ENCODE measurements at places on chromosomes 6 and 20.

DNA sequence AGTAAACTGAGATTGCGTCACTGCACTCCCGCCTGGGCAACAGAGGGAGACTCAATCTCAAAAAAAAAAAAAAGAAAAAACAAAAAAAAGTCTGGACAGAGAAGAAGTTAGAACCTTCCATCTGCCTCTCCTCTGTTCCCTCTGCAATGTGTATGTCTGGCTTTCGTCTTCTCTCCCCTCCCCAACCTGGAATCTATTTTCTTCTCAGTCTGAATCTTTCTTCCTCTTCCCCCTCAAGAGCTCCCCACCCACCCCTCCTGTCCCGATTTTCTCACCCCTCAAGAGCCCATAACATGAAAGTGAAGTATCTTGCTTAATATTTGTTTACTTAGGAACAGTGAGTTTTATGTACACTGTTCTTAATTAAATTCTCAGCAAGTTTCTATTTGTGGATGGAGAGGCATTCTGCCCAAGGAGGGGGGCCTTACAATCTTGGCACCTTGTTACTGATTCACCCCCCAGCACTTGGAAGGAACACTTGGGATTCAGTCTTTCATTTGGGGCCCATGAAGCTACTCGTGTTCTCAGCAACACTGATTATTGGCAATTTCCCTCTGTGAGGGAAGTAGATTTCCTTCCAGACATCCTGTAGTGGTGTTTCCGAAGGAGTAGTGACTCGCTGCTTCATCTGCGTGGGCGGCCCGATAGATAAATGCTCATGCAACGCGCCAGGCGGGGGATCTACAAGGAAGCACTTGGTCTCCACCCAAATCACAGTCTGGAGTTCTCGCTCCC lies 69.3 kb upstream of the SRSF6 start:
- no peak for DNase-seq

- no peak for DNase-seq
Measured at GRCh38 chr6:138428944-138429598, 25.0 kb downstream of the HEBP2 start.

DNA sequence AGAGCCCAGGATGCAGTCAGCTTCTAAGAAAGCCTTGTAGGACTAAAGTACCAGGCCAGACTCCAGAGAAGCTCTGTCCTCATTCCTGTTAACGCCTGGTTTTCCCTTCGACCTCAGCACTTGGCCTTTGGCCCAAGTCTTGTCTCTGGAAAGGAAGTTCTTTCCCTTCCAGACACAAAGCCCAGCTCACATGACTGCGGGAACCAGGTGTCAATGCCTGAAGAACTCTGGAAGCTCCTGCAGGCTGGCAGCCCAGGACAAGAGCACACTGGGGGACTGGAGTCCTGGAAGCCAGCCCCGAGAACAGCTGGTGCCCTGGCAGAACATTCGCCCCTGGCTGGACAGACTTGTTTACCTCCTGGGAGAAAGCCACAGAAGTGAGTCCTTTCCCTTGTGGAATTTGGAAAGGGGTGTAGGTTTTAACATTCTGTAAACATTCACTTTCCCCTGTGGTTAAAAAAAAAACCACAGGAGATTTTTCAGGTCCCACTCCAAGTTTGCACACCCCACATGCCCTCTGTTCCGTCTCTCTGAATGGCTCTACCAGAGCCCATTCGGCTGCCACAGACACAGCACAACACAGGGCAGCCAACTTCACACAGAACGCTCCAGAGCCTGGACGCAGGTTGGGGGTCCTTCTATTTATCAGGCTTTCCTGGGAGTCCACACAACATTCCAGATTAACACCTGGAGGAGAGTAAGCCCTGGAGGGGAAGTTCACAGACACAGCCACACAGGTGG lies 18.1 kb downstream of the ACSS1 start:
- DNase-seq, result no peak

DNA sequence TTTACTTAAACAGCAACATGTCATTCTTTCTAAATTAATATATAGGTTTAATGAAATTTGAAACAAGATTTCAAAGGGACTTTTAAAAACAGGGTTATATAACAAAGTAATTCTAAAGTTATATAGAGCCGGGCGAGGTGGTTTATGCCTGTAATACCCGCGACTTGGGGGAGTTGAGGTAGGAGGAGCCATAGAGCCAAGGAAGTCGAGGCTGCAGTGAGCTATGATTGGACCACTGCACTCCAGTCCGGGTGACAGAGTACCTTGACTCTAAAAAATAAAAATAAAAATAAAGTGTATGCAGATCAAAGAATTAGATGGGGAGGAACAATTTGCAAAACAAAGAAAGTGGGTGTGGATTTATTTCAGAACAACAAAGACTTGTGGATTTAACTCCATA lies 151.1 kb upstream of the GLP1R start:
- no peak for DNase-seq

GRCh38 chr20:47421076-47421475 lies 64.6 kb upstream of the ZMYND8 start:
- no peak for DNase-seq

- no peak for DNase-seq
Measured at GRCh38 chr6:105001906-105002305, 45.0 kb downstream of the LIN28B start.

GRCh38 chr6:163589387-163589786 lies 174.9 kb downstream of the QKI start:
- DNase-seq, result no peak

DNA sequence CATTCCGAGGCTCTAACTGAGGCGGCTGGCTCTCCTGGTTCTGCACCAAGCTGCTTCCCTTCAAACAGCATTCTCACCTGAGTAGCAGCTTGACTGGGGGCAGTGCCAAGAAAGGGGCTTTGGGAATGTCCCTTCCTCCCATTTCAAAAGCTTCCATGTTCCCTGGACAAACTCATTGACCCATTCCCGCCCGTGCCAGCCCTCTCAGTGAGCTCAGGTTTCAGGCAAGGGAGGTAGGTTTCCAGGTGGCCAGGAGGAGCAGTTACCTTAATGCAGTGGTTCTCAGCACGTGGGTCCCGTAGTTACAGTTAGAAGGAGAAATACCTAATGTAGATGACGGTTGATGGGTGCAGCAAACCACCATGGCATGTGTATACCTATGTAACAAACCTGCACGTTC lies 135.2 kb downstream of the ELOVL4 start:
- DNase-seq, result no peak

DNA sequence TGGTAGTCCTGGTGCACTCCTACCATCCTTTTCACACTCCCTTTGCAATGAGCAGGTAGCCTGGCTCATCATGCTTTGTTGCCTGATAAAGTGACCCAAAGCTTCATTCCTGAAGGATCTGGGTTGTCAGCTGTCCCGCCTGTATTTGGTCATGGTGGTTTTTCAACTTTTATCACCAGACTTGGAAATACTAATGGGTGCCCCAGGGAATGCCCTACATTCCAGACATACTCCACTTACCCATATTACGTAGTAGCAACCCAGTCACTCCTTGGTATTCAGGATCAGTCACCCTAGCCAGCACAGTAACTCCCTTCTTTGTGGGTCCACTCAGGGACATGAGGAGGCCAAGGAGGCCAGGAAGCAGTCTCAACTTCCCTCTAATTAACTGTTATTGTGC lies 199.2 kb downstream of the MAFB start:
- no peak for DNase-seq

- no peak for DNase-seq
Measured at GRCh38 chr6:116200619-116201249, 53.1 kb downstream of the TSPYL4 start.

- no peak for DNase-seq
Measured at GRCh38 chr6:53492860-53493634, 51.9 kb downstream of the GCLC start.

- DNase-seq, result no peak
Measured at GRCh38 chr6:97548354-97548753, 265.3 kb upstream of the MMS22L start.

DNA sequence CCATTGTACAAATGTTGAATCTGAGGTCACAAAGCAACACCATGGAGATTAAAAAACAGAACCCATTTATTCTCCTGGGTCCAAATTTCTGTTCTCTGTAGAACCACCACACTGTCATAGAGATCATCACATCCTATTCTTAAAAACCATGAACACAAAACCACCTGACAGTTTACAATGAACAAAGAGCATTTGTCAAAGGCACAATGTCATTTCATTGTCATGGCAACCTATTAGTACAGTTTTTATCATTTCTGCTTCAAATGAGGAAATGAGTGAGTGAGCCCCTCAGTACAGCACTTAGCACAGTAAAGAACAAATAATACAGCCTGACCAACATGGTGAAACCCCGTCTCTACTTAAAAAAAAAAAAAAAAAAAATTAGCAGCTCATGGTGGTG lies 23.1 kb upstream of the LAMP5 start:
- no peak for DNase-seq

- DNase-seq, result no peak
Measured at GRCh38 chr6:168574699-168575195, 133.8 kb downstream of the SMOC2 start.

DNA sequence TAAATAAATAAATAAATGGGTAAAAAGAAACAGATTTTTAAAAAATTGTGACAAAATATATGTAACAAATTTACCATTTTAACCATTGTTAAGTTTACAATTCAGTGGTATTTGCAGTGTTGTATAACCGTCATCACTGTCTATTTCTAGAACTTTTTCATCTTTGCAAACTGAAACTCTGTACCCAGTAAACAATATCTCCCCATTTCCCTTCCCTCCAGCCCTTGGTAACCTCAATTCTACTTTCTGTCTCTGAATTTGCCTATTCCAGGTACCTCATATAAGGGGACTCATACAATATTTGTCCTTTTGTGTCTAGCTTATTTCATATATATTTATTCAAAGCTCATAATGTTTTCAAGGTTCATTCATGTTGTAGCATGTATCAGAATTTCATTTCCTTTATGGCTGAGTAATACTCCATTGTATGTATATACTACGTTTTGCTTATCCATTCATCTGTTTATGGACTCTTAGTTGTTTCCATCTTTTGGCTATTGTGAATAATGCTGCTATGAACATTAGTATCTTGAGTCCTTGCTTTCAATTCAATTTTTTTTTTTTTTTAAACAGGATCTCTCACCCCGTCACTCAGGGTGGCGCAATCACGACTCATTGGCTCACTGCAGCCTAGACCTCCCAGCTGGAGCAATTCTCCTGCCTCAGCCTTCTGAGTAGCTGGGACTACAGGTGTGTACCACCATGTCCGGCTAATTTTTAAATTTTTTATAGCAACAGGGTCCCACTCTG lies 8.9 kb downstream of the MANBAL start:
- DNase-seq, result no peak

DNA sequence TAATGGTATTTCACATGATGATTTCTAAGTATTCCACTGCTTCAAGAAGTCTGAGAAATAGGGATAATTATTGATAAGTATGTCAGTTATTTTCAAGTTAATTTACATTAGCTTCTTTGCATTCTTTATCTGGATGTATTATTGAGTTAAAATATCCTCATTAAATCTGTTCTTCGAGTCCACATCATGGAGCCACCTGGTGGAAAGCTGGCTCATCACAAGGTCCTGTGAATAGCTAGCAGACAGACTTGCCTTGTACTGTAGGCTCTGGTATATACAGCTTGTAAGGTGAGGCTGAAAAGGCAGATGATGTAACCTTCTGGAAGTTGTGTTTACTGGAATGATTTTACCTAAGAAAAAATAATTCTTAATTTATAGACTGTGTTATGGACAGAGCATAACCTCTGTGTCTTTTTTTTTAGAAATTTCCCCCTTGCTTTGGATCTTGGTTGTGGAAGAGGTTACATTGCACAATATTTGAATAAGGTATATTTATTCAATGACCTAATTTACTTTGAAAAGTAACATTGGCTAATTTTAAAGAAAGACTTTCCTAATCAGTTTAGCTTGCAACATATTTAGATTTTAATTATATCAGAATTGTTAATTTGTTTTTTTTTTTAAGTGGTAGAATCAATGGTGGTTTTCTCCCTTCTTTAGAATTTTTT lies 3.5 kb downstream of the NDUFAF5 start:
- DNase-seq, result no peak

GRCh38 chr6:25769983-25770382 lies 15.4 kb downstream of the SLC17A4 start:
- no peak for DNase-seq

DNA sequence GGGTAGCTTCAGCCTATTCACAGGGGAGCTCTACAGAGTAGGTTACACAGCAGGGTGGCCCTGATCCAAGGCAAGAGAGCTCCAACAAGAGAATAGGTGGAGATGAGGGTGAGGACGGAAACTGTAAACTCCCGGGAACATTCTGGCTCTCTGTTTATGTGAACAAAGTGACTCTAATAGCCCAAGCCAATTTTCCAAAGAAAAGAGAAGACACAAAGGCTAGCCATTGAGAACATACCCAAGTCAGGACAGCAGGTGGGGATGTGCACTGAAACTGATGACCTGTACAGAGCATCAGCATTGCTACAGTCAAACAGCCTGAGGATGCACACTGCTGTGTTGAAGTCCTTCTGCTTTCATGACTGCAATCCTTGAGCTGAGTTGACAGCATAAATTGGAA lies 136.0 kb upstream of the TOP1 start:
- no peak for DNase-seq

- peak; percentile 5 for DNase-seq
Measured at GRCh38 chr6:8983202-8983688, 547.9 kb upstream of the SLC35B3 start.

GRCh38 chr6:17478946-17479345 lies 85.6 kb downstream of the CAP2 start:
- DNase-seq, result no peak

- DNase-seq, result no peak
Measured at GRCh38 chr6:42821846-42822245, 40.0 kb downstream of the BICRAL start.

DNA sequence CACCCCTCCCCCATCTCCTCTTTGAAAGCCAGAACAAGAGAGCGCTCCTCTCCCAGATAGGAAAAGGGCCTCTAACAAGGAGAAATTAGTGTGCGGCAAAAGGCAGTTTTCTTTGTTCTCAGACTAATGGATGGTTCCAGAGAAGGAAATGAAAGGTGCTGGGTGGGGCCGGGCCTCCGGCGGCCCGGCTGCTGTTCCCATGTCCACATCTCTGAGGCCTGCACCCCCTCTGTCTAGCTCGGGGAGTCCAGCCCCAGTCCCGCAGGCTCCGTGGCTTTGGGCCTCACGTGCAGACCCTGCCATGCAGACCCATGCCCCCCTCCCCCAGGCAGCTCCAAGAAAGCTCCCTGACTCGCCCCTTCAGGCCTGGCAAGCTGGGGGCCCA lies 35.8 kb upstream of the MRGBP start:
- DNase-seq, result no peak

DNA sequence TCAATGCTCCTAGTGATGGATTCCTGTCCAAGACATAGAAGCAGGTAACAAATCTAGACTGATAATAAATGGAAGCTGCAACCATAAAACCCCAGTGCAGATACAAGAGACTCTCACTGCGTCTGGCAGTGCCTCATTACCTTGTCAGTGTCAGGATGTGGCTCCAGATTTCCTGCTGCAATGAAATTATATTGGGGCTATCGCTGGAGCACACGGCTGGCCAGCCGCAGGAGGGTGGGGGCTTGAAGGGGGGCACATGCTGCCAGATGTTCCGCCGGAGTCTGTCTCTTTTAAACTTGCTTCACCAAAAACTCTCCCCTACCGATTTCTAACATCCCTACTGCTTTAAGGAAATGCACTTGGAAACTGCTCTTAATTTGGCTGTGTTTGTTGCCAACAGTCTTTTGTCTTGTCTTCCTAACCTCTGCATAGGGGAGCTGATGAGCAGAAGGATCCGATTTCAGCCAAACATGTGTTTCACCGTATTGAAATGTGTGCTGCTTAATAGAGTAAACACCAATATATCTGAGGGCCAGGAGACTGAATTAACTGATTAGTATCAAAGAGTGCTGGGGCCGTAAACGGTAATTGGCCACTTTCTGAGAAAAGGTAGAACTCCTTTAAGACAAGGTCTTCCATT lies 102.2 kb upstream of the EXOC2 start:
- no peak for DNase-seq

- DNase-seq, result no peak
Measured at GRCh38 chr6:48826901-48827701, 636.0 kb downstream of the MMUT start.

- DNase-seq, result no peak
Measured at GRCh38 chr20:6636209-6637159, 131.0 kb upstream of the BMP2 start.
